ENCODE measurements at places on chromosomes 11 and 22. TPM values are rescaled to one million over a fixed set of nuclear protein-coding genes. Genes with fewer than 3 reads are reported as not detected.

Gene OR8K5
- not detected for total RNA-seq

Gene OPCML
- total RNA-seq, result 0.95 TPM

Gene OR52B4
- total RNA-seq, result not detected

Gene TRIM66
- total RNA-seq, result 5.6 TPM

Gene ATM
- 49.4 TPM for total RNA-seq

Gene KRTAP5-10
- total RNA-seq, result not detected

Gene ENDOD1
- total RNA-seq, result 22.3 TPM

Gene CCDC157
- total RNA-seq, result 1.5 TPM

DNA sequence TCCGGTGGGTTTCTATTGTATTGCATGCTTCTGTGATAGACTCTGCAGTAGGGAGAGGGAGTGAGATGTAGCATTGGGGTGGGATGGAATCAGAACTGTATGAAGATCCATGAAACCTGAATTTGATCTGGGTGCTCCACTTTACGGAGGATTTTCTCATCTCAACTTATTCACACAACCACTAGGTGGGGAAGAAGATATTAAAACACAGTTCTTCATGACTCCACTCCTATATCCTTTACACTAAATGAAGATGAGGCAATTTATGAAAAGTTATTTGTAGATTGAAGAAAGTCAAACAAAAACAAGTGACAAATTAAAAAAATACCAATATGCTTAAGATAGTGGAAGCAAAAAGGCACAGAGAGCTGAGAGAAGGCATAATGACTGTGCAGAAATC is 92.6 kb upstream of the PDGFD start:
- H3K4me1 ChIP-seq, result no peaks in the 10 kb centered on the region
- H3K4me3 ChIP-seq, result no peak overlapping the region
- no peak for DNase-seq
- H3K27me3 ChIP-seq, result peaks cover 1% of the 10 kb centered on the region

DNA sequence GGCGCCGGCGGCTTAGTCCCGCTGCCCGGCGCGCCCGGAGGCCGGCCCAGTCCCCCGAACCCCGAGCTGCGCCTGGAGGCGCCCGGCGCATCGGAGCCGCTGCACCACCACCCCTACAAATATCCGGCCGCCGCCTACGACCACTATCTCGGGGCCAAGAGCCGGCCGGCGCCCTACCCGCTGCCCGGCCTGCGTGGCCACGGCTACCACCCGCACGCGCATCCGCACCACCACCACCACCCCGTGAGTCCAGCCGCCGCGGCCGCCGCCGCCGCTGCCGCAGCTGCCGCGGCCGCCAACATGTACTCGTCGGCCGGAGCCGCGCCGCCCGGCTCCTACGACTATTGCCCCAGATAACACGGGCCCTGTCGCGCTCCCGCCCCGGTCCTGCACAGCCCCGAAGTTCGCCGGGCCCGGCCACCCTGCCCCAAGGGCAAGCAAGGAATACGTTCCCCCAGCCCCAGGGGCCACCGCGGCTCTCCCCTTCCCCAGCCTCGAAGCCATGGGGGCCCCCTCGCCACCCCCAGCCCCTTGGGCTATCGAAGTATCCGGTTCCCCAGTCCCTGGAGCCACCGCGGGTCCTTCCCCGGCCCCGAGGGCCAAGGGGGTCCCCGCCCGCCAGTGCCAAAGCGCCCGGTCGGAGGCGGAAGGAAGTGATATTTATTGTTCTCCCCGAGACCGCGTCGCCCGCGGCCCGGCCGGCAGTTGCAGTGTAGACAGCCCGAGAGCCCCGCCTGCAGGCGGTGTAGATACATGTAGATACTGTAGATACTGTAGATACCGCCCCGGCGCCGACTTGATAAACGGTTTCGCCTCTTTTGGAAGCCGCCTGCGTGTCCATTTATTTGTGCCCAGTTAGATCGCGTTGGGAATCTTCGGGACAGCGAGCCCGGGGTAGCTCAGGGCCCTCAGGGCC is 6.2 kb downstream of the TBX1 start:
- H3K27me3 ChIP-seq, result peaks cover 17% of the 10 kb centered on the region
- no peak for DNase-seq
- H3K4me3 ChIP-seq, result peak overlapping the region; percentile 34

DNA sequence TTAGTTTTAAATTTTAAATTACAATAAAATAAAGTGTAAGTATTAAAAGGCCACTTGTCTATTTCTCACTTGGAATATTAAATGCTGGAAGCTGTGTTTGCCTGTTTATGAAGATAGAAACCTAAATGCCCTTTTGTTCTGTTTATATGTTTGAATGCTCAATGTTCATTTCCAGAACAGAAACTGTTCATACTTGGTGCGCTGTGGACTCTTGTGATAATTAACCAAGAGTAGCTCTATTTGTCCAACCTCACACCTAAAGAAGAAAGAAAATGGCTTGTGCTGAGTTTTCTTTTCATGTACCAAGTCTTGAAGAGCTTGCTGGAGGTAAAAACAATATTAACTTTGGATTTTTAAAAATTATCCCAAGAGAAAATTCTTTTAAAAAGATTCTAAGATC is 5.7 kb downstream of the C11orf54 start:
- DNase-seq, result no peak
- H3K27ac ChIP-seq, result no peak overlapping the region
- no peaks in the 10 kb centered on the region for H3K27me3 ChIP-seq

DNA sequence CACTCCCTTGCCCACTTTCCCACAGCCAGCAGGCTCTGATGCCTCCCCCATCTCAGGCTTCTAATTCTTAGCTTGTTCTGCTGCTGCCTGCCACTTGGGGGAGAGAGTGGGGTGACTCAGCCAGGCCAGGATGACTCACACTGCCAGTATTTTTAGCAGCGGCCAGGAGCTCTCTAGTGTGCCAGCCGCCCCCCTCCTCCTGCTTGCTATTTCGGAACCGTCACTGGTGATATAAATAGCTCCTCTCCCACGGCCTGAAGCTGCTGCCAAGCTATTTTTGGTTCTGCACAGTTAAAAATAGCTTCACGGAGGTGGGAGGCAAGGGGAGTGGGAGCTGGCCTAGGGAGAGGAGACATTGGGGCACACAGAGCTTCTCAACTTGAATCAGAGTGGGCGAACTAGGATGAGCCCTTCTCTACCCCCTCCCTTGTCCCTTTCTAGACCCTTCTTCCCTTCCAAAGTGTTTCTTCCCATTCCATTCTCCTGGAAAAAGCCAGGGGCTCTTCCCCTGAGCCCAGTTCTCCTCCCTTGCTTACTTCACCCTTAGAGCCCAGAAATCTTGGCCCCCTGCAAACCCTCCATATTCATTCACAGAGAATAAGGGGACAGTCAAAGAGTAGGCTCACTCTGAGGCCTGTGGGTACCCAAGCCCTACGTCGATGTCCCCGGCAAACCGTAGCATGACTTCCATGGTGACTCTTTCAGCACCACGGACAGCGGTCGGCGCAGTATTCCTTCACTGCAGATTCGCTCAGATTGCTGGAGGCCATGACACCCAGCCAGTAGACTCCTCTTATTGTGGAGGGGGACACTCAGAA is 2.5 kb upstream of the NPAS4 start:
- DNase-seq, result peak; percentile 97
- H3K27me3 ChIP-seq, result peaks cover 18% of the 10 kb centered on the region
- H3K36me3 ChIP-seq, result peaks cover 4% of the 10 kb centered on the region
- peak overlapping the region; percentile 71 for H3K4me3 ChIP-seq
- H3K4me1 ChIP-seq, result peaks cover 32% of the 10 kb centered on the region

GRCh38 chr22:44407171-44407986 is 90.7 kb downstream of the RTL6 start:
- H3K27me3 ChIP-seq, result peaks cover 38% of the 10 kb centered on the region
- no peak for DNase-seq
- H3K27ac ChIP-seq, result no peak overlapping the region
- no peak overlapping the region for H3K4me3 ChIP-seq

GRCh38 chr22:39534092-39534506 is 1.6 kb upstream of the RPS19BP1 start:
- H3K27ac ChIP-seq, result peak overlapping the region; percentile 54
- DNase-seq, result no peak
- peaks cover 35% of the 10 kb centered on the region for H3K4me1 ChIP-seq
- no peak overlapping the region for H3K4me3 ChIP-seq
- H3K36me3 ChIP-seq, result peaks cover 20% of the 10 kb centered on the region
- peaks cover 4% of the 10 kb centered on the region for H3K27me3 ChIP-seq

GRCh38 chr11:59510941-59511589 is at the start of gene OR4D9:
OR4D9 (plus strand) TSS chr11:59511539; CDS start chr11:59514913, 3,374 bp downstream.
- peaks cover 1% of the 10 kb centered on the region for H3K27me3 ChIP-seq
- H3K27ac ChIP-seq, result no peak within 1 kb of the TSS
- no peaks in the 10 kb centered on the region for H3K4me1 ChIP-seq
- no peaks in the 10 kb centered on the region for H3K36me3 ChIP-seq

DNA sequence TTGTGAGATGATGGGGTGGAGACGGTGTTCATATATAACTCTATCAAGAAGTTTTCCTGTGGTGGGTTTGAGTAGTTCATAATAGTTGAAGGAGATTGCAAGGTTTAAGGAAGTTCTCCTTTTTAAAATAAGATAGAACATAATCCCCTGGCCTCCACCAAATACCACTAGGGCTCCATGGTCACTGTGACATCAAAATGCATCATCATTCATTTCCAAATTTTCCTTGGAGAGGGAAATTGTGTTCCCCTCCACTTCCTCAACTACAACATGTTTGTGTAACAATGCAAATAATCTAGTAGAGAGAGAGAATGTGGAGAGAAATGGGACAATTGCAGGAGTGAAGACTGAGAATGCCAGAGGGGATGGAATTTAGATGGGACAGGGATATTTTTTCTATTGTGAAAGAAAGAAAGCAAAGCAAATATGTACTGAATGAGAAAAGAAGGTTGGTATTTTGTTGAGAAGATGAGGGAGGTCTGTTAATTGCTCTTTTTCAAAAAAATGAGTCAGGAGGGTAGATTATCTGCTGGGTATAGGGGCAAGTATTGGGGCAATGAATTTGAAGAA is 33.4 kb upstream of the ZBED5 start:
- H3K36me3 ChIP-seq, result peaks cover 12% of the 10 kb centered on the region
- H3K4me1 ChIP-seq, result peaks cover 10% of the 10 kb centered on the region
- no peaks in the 10 kb centered on the region for H3K27me3 ChIP-seq
- no peak for DNase-seq

- no peaks in the 10 kb centered on the region for H3K27me3 ChIP-seq
- H3K27ac ChIP-seq, result no peak overlapping the region
These were observed 126.1 kb downstream of the PGR start for GRCh38 chr11:101003468-101003867.

GRCh38 chr11:74641905-74642304 is 49.5 kb downstream of the POLD3 start:
- DNase-seq, result no peak
- no peak overlapping the region for H3K4me3 ChIP-seq
- peaks cover 16% of the 10 kb centered on the region for H3K36me3 ChIP-seq
- H3K27ac ChIP-seq, result no peak overlapping the region
- H3K4me1 ChIP-seq, result peaks cover 9% of the 10 kb centered on the region
- no peaks in the 10 kb centered on the region for H3K27me3 ChIP-seq

GRCh38 chr11:117458275-117459122 is 130.8 kb downstream of the CEP164 start:
- H3K4me1 ChIP-seq, result no peaks in the 10 kb centered on the region
- H3K27ac ChIP-seq, result no peak overlapping the region
- no peak for DNase-seq
- no peak overlapping the region for H3K4me3 ChIP-seq
- H3K27me3 ChIP-seq, result peaks cover 52% of the 10 kb centered on the region
- H3K36me3 ChIP-seq, result peaks cover 8% of the 10 kb centered on the region

DNA sequence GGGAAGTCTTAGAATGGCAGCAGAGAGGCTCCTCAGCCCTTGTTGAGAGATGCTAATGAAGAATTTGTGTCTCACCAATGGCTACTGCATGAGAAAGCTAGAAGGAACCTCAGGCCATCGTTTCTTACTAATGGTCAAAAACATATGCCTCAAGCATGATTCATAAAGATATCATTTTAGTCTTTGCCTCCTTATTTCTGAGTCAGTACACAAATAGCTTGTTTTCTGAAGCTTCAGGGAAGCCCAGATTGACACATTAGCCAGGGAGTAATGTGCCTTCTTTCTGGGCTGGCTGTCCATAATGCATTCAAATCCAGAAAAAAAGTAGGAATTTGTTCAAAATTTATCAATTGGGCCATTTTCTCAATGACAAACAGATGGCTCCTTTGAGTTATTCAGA is 169.4 kb upstream of the ZBED5 start:
- H3K4me1 ChIP-seq, result peaks cover 23% of the 10 kb centered on the region
- H3K27me3 ChIP-seq, result peaks cover 11% of the 10 kb centered on the region
- H3K36me3 ChIP-seq, result no peaks in the 10 kb centered on the region
- peak; percentile 88 for DNase-seq
- no peak overlapping the region for H3K4me3 ChIP-seq
- H3K27ac ChIP-seq, result peak overlapping the region; percentile 37

DNA sequence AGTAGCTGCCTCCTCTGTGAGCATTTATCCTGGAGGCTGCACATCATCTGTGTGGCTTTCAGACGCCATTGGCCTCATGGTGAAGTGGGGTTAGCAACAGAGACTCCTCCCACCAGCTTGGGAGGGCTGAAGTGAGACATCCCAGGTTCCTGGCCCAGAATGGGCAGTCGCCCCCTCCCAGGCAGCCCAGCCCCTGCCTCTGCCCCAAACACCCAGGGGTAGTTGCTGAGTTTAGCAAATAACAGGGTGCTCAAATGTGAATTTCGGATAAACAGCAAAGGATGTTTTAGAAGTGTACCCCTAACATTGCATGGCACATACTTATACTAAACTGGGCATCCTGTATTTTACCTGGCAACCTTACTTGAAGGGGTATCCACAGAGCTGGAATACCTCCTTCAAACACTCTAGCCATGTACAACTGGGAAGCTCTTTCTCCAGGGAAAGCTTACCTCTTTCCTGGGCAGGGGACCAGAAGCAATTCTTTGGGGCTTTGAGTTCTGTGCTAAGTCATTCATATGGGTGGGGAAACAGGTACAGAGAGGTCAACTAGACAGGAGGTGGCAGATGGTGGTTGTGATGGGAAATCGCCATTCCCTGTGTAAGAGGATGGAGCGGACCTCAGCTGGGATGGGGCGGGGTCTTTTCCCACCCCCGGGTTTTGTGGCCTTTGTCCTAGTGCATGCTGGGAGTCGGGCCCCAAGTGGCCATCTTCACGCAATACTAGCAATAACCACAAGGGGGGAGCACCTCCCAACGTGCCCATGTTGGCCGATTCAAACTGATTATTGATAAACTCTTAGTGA is 19.3 kb downstream of the MTFP1 start:
- peak overlapping the region; percentile 72 for H3K27ac ChIP-seq
- H3K36me3 ChIP-seq, result no peaks in the 10 kb centered on the region
- DNase-seq, result peak; percentile 40

- DNase-seq, result no peak
- H3K27me3 ChIP-seq, result no peaks in the 10 kb centered on the region
- H3K4me3 ChIP-seq, result no peak overlapping the region
- H3K27ac ChIP-seq, result no peak overlapping the region
- peaks cover 49% of the 10 kb centered on the region for H3K4me1 ChIP-seq
- peaks cover 15% of the 10 kb centered on the region for H3K36me3 ChIP-seq
These were observed 3.1 kb upstream of the LAYN start for GRCh38 chr11:111537336-111537860.

All from HFFc6 (cell line).